Left ventricle myocardium superior (tissue), 1 donor: ENCODE measurements at places on chromosomes 4 and X.

GRCh38 chrX:121256647-121257046, 209.2 kb downstream of the GLUD2 start:
- no peak for DNase-seq

GRCh38 chr4:13944095-13944511, 316.6 kb upstream of the BOD1L1 start:
- peak; percentile 78 for DNase-seq

- no peak for DNase-seq
These were observed 346.7 kb upstream of the RASGEF1B start for GRCh38 chr4:81818385-81818920.

DNA sequence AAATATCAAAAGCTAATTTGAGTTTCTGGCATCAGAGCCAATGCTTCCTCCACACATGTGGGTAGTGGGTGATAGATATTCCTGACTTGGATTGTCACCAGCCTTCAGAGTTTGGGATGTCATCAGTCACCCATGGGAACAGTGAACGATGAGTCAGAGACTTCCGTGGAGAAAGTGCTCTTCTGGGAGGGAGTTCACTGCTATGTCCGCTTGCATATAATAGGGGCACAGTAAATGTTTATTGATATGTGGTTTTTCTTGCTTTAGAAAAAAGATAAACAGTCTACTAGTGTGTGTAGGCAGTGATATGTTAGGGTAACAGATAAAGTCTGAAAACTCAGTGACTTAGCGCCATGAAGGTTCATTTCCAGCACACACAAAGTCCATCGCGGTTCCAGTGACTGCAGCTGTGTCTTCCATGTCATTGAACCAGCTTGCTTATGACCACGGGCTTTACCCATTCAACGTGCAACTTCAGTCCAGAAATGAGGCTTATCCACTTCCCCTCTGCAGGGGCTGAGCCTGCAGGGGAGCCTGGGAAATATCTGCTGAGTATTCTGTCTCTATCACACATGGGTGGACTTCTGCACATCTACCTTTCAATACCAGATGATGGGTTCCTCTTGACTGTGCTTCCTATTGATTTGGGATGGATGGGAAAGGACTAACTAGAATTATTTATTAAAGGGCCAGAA, 87.7 kb upstream of the WWC2 start:
- DNase-seq: no peak

DNA sequence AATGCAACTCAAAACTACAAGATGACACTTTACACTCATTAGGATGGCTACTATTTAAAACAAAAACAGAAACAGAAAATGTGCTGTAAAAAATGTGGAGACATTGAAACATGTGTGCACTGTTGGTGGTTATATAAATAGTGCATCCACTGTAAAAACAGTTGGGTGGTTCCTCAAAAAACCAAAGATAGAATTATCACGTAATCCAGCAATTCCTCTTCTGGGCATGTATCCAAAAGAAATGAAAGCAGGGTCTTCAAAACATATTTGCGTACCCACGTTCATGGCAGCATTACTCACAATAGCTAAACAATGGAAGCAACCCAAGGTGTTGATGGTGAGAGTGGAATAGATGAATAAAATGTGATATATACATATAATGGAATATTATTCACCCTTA, 967.2 kb downstream of the TRAM1L1 start:
- no peak for DNase-seq

- no peak for DNase-seq
These were observed 140.9 kb upstream of the FMR1 start for GRCh38 chrX:147770858-147771257.

- no peak for DNase-seq
These were observed 978 bp downstream of the HS6ST2 start for GRCh38 chrX:132957211-132958090.
